ENCODE measurements at places on chromosomes 12 and 14. TPM values are rescaled to one million over a fixed set of nuclear protein-coding genes. Genes with fewer than 3 reads are reported as not detected.

DNA sequence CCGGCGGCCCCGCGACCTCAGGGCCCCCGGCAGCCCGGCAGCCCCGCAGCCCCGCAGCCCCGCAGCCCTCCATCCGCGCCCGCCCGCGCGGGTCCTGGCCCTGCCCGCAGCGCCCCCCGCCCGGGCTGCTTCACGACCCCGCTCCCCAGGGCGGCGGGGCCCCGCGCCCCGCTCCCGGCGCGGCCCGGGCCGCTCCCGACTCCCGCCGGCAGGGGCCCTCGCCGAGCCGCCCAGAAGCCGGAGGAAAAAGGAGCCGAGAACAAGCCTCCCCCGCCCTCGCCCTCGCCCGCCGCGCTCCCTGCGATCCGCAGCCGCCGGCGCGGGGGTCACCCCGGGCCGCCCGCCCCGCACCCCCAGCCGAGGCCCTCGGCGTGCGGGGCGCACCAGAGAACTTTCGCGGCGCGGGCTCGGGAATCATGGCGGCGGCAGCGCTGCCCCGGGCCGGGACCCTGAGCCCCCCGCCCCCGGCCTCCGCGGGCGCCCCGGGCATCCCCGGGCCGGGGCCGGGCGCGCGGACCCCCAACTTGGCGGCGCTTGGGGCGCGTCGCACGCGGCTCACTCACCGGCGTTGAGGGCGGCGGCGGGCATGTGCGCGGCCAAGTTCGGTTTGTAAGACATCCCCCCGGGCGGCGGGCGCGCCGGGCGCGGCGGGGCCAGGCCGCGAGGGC is 521 bp downstream of the CDK2AP1 start:
- H3K27me3 ChIP-seq: no peaks in the 10 kb centered on the region
- peak; percentile 82 for DNase-seq
- no peaks in the 10 kb centered on the region for H3K36me3 ChIP-seq
- H3K4me3 ChIP-seq: no peak overlapping the region
- peaks cover 32% of the 10 kb centered on the region for H3K4me1 ChIP-seq

The PTPRQ gene
- total RNA-seq: not detected

- H3K4me3 ChIP-seq: no peak overlapping the region
- H3K36me3 ChIP-seq: no peaks in the 10 kb centered on the region
- no peak for DNase-seq
- H3K27me3 ChIP-seq: peaks cover 51% of the 10 kb centered on the region
- H3K4me1 ChIP-seq: no peaks in the 10 kb centered on the region
- H3K27ac ChIP-seq: no peak overlapping the region
Measured at GRCh38 chr14:64841121-64841651, 38.5 kb downstream of the SPTB start.

DNA sequence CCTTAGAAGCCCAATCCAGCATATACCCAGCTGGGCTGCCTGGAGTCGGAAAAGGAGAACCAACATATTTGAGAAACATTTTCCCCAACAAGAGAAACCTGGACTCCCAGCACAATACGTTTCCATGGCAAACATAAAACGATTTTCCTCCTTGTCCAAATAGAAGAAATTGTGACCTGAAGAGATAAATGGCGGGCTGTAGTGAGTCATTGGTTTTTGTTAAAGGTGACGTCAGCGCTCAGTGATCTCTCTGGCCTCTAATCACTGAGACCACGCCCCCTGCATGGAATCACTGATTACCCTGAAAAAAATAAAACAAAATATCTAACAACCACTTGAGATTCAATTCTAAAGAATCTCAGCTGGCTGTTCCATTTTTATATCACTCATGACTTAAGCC is 6.0 kb downstream of the CCDC60 start:
- DNase-seq: no peak
- H3K4me1 ChIP-seq: no peaks in the 10 kb centered on the region
- H3K36me3 ChIP-seq: no peaks in the 10 kb centered on the region
- H3K27me3 ChIP-seq: no peaks in the 10 kb centered on the region
- H3K4me3 ChIP-seq: no peak overlapping the region

DNA sequence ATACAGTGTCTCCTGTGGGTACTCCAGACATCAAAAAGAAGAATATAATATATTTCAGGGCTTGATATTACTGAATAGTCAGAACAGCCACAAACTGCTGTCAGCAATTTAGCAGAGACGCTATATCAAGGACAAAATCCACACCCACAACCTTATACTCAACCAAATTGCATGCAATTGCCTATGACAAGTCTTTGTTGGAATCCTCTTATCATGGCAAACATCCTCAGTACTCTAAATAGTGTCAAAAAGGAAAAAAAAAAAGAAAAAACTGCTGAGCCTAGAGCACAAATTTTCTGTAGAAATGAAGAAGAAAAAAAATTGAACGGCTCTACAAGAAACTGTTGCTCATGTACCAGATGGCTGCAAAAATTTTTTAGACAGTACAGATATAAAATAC is 485.7 kb downstream of the TMTC2 start:
- H3K27me3 ChIP-seq: no peaks in the 10 kb centered on the region
- H3K27ac ChIP-seq: no peak overlapping the region
- no peaks in the 10 kb centered on the region for H3K36me3 ChIP-seq
- no peak for DNase-seq

- H3K27me3 ChIP-seq: no peaks in the 10 kb centered on the region
- peak; percentile 33 for DNase-seq
- H3K36me3 ChIP-seq: peaks cover 14% of the 10 kb centered on the region
- peak overlapping the region; percentile 96 for H3K4me3 ChIP-seq
Measured at GRCh38 chr14:74085047-74085637, 386 bp downstream of the LIN52 start.

The LRRIQ1 gene
- total RNA-seq: not detected

- H3K4me3 ChIP-seq: no peak overlapping the region
- H3K4me1 ChIP-seq: peaks cover 61% of the 10 kb centered on the region
- H3K36me3 ChIP-seq: peaks cover 10% of the 10 kb centered on the region
Measured at GRCh38 chr12:54988402-54989054, 4.0 kb upstream of the TESPA1 start.

DNA sequence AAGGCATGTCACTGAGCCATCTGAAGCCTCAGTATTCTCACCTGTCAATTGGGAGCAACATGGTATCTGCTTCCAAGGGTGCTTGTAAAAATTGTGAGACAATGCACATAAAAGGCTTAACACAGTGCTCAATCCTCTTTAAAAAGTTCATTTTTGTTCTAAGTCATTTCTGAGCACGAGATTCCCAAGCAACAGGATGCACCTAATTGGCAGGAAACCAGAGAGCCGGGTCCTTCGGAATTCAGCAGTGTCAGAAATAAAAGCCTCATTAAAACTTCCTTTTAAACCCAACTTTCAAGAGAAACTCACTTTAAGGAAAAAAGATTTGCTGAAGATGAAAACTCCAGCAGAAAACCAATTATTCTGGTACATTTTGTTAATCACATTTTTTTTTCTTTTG is 112.4 kb upstream of the NOS1 start:
- no peak overlapping the region for H3K4me3 ChIP-seq
- no peak for DNase-seq
- H3K36me3 ChIP-seq: no peaks in the 10 kb centered on the region
- no peak overlapping the region for H3K27ac ChIP-seq
- no peaks in the 10 kb centered on the region for H3K27me3 ChIP-seq

DNA sequence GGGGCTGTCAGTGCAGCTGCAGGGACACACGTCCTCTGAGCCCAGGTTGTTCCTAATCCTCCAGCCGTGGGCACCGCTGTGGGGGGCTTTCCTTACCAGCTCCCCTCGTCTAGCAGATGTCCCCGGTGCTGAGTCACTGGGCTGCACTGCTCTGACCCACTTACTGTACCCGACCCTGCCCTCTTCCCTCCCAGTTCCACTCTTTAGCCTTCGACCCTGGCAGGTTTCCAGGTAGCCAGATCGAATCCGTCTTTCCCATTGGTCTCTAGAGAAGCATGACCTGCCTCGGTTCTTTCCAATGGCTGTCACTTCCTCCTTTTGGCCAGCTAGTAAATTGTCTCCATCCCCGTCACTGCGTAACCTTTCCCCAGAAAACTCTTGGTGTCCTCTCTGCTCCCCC is 48.4 kb downstream of the ELK3 start:
- peak overlapping the region; percentile 39 for H3K27ac ChIP-seq
- H3K36me3 ChIP-seq: peaks cover 18% of the 10 kb centered on the region
- H3K4me3 ChIP-seq: no peak overlapping the region
- no peak for DNase-seq
- H3K27me3 ChIP-seq: no peaks in the 10 kb centered on the region
- H3K4me1 ChIP-seq: peaks cover 43% of the 10 kb centered on the region

The ERBB3 gene
- 5.9 TPM for total RNA-seq

DNA sequence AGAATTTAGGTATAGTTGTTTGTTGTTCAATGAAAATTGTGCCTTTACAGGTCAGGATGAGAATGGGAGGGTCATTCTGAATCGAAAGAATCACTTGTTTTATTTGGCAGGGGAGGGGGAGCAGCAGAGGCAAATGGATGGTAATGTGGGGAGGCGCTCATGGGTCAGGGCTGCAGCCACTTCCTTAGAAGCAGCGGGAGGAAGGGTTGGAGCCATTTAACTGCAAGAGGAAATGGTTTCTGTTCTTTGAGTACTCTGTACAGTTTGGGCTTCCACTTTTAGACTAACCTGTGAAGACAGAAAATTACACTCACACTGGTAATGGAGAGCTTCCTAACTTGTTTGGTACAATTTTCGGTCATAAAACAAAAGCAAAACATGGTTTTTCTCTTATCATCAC is 57.2 kb downstream of the PIWIL1 start:
- no peak overlapping the region for H3K27ac ChIP-seq
- no peak overlapping the region for H3K4me3 ChIP-seq
- H3K27me3 ChIP-seq: peaks cover 6% of the 10 kb centered on the region
- DNase-seq: no peak
- H3K36me3 ChIP-seq: no peaks in the 10 kb centered on the region

- no peaks in the 10 kb centered on the region for H3K36me3 ChIP-seq
- DNase-seq: no peak
- no peak overlapping the region for H3K4me3 ChIP-seq
- no peaks in the 10 kb centered on the region for H3K4me1 ChIP-seq
Measured at GRCh38 chr14:26394150-26394810, 203.6 kb downstream of the NOVA1 start.

The IQSEC3 gene
- 1.7 TPM for total RNA-seq

GRCh38 chr14:96077983-96078624 is 38.9 kb downstream of the C14orf132 start:
- no peak overlapping the region for H3K27ac ChIP-seq
- no peaks in the 10 kb centered on the region for H3K36me3 ChIP-seq
- no peaks in the 10 kb centered on the region for H3K4me1 ChIP-seq
- peaks cover 27% of the 10 kb centered on the region for H3K27me3 ChIP-seq
- H3K4me3 ChIP-seq: no peak overlapping the region
- DNase-seq: no peak

The TUBA1B gene
- total RNA-seq: 2,302 TPM

DNA sequence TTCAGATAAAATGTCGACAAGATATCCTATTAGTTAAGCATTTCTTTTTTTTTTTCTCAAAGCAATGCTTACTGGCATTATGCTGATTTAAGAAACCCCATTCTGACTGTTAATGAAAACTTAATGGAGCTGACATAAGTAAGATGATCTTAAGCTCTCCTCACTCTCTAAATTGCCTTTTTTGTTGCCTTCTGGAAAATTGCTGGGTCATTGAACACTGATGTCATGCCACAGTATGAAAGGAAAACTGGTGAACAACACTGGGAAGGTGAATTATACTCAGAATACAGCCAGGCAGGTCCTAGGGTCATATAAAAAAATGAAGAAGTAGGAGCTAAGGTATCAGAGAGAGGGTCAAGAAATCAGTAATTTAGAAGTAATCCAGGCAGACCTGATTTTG is 179.9 kb downstream of the BTG1 start:
- H3K27ac ChIP-seq: no peak overlapping the region
- no peak for DNase-seq
- no peak overlapping the region for H3K4me3 ChIP-seq
- H3K4me1 ChIP-seq: no peaks in the 10 kb centered on the region
- no peaks in the 10 kb centered on the region for H3K27me3 ChIP-seq
- no peaks in the 10 kb centered on the region for H3K36me3 ChIP-seq

The PEBP1 gene
- total RNA-seq: 115 TPM

DNA sequence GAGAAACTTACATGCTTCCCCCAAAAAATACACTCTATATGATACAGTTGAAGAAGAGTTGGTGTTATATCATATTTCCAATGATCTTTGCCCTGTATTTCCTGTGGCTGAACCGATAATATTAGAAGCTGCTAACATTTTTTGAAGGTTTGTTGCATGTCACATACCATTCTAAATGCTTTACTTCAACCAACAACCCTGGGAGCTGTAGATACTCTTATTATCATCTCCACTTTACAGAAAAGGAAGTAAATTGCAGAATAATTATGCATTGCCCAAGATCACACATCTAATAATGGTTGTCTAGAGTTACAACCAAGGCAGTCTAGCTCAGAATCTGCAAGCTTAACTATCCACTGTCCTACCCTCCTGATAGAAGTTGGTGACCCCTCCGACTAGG is 182.8 kb downstream of the NUAK1 start:
- H3K36me3 ChIP-seq: no peaks in the 10 kb centered on the region
- no peaks in the 10 kb centered on the region for H3K4me1 ChIP-seq
- no peak overlapping the region for H3K27ac ChIP-seq
- H3K4me3 ChIP-seq: no peak overlapping the region
- no peak for DNase-seq

Measured in activated CD8-positive, alpha-beta T cell treated with anti-CD3 and anti-CD28 coated beads, Interleukin-2, amount 10 ng/mL, durations not matched to agents 7 days and 5 days (primary cell).